Forelimb muscle (tissue), 1 donor: ENCODE measurements at places on chromosomes 7 and 10.

DNA sequence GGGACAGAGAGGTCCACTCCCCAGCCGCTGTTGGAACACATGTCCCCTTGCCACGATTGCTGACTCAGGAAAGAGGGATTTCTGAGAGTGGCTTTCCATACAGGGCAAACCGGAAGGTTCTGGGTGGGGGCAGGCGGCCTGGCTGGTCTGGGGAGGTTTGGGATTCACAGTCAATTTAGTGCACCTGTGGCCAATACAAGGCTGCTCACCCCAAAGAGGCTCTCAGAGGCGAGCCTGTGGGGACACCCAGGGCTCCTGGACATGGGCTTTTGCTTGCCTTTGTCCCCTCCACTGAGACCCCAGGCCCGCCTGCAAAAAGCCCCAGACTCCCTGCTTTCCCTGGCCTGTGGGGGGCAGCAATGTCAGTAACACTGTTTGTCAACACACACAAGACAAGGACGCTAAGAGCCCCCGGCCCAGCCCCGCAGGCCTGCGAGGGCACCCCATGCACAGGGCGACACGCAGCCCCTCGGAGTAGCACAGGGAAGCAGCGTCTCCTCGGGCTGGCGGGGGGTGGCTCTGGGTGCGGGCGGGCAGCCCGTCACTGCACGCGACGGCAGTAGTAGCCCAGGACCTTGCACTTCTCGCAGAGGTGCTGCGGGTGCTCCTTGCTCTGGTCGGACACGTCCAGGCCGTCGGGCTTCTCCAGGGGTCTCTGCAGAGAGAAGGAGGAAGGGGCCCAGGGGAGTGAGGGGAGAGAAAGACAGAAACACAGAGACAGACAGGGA, 38.7 kb downstream of the PPIF start:
- DNase-seq, result no peak

GRCh38 chr10:127207081-127207480, 10.7 kb upstream of the INSYN2A start:
- no peak for DNase-seq

GRCh38 chr10:90635111-90635765, 222.6 kb downstream of the HTR7 start:
- DNase-seq, result no peak

DNA sequence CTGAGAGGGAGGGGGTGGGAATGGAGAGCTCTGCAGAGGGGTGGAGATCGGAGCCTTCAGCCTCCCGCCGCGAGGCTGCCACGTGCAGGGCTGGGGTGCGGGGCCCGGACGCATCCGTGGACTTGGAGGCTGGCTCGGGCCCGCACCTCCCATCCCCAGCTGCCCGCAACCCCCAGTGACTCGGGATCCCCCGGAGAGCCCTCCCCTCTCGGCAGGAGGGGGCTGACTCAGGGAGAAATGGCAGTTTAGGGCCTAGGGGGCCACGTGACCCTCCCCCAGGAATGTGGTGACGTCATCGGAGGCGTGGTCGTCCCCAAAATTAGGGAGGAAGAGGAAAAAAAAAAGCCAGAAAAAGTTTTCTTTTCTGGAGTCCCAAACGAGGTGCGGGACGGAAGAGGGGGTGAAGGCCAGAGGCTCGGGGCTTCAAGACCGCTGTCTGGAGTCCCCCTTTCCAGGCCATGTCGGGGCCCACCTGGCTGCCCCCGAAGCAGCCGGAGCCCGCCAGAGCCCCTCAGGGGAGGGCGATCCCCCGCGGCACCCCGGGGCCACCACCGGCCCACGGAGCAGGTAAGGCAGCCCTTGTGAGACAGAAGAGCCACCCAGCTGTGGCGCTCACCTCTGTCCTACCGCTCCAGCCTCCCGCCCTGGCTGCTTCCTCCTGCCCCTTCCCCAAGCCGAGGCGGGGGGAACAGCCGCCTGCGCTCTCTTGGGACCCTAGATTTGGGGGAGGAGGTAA, at the start of gene TRIP6:
Gene TRIP6, plus strand, starts transcription at position 348 of the 736 bp plus-strand sequence. Its CDS starts 111 bp downstream, at position 459.
- no peak for DNase-seq

- no peak for DNase-seq
Measured at GRCh38 chr7:30842542-30843451, 68.9 kb upstream of the AQP1 start.

- DNase-seq, result no peak
Measured at GRCh38 chr10:127776816-127777215, 39.8 kb downstream of the FOXI2 start.

DNA sequence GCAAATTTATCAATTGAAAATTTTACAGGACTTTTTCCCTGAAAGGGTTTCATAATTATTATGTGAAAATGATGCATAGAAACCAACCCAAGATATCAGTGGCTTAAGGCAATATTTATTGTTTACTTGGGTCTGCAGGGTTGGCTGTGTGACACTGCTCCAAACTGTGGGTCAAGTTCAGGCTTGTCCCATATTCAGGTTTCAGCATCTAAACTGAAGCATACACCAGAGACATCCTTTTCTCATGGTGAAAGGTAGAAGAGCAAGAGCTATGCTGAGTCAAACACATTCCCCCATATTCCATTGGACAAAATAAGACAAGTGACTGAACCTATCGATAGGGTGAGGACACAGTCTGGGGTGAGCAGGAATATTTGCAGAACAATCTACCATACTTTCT, 110.9 kb downstream of the MAPK8 start:
- no peak for DNase-seq

DNA sequence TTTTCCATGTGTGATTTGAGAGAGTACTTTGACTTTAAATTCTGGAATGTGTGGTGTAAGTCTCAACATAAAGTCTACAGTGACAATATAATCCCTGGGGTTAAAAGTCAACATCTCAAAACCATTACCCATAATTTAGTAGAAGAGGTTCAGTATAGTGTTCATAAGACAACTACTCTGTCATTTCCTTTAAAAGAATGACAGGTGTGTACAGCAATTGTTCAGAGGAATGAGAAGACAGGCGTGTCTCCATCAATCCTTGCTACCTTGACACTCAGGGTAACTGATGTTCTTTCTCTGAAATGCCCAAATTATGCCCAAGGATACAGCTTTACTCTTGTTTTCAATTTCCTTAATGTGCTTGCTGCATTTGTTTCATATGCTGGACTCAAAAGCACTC, 256.4 kb downstream of the DYNC1I1 start:
- no peak for DNase-seq

DNA sequence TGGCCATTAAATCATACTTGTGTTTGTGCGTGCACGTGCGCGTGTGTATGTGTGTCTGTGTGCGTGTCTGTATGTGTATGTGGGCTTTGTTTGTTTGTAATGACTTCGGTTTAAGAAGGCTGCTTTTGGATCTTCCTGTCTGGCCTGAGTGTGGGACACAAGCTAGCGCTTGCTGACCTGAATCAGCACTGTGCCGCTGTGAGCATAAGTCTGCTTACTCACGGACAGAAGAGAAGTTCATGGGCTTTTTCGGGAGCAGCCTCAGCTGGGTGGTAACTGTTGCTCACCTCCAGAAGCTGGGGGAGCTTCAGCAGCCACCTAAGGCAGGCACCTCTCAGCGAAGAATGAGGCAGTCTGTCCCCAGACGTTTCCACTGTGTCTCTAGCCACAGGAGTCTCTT, 56.1 kb upstream of the TRUB1 start:
- no peak for DNase-seq

- DNase-seq, result no peak
Measured at GRCh38 chr10:11379771-11380170, 231.7 kb downstream of the USP6NL start.

DNA sequence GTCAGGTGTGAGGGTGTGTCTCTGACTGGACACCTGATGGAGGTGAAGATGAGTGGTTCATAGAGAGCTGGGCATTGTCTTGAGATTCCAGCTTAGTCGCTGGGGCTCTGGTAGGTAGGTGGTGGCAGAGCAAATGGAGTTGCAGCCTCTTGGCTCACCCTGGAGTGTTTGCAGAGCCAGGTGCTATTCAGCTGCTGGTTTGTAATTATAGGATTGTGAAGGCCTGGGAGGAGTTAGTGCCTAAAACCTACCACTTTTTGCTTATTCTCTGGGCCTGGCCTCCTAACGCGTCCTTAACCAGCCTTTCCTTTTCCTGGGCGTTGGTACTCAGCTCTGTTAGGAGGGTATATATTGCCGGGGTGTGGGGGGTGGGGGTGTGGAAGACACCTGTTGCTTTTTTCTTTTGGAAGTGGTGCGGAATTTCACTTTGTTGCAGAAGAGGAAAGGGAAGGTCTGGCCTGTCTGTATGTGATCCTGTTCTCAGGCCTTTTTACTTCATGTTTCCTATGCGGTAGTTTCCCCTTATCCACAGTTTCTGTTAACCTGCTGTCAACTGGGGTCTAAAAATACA, 3.2 kb downstream of the PPRC1 start:
- no peak for DNase-seq

- DNase-seq, result no peak
Measured at GRCh38 chr7:100013328-100013676, 2.1 kb upstream of the ZKSCAN1 start.

DNA sequence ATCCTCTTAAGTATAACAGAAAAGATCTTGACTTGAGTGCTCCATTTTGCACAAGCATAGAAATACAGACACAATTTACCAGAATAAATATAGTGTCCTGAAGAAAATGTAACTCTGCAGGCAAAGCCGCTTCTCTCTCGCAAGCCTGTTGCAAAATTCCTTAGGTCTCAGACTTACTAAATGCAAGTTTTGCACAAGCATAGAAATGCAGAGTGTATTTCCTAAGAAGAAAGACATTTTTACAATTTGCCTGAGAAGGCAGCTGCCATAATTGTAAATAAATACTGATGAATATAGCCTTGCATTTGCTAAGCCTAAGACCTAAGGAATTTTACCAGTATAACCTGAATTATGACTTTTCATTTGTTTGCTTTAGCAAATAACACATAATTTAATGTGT, 67.1 kb downstream of the AGMO start:
- DNase-seq, result no peak

GRCh38 chr10:44467090-44467489, 82.2 kb upstream of the CXCL12 start:
- no peak for DNase-seq

DNA sequence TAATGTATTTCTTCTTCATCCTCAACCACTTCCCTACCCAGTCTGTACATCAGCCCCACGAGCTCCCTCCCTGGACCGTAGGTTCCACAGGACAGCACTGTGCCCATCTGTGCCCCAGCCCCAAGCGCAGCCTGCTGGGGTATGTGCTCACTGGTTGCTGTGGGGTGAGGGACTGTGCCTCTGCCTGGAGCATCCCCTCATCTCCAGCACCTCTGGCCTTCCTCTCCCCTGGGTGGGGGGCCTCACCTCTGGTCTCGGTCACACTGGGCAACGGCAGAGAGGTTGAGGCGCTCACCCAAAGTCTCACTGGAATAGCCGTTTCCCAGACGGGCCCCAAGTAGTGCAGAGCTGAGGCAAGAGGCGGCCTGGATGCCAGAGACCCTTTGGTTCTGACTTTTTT, 1.5 kb upstream of the PRKAR1B start:
- no peak for DNase-seq

DNA sequence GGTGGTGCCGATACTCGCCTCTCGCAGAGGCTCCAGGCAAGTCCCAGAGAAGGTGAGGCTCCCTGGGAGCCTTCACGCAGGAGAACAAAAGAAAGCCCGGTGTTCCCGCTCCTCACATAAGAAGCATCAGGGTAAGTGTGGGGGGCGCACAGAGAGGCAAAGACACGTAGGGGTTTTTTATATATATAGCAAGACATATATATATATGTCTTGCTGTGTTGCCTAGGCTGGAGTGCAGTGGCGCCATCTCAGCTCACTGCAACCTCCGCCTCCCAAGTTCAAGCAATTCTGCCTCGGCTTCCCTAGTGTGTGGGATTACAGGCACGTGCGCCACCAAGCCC, 61.3 kb downstream of the PDIA4 start:
- no peak for DNase-seq

GRCh38 chr7:157291404-157292080, 45.3 kb upstream of the DNAJB6 start:
- no peak for DNase-seq

DNA sequence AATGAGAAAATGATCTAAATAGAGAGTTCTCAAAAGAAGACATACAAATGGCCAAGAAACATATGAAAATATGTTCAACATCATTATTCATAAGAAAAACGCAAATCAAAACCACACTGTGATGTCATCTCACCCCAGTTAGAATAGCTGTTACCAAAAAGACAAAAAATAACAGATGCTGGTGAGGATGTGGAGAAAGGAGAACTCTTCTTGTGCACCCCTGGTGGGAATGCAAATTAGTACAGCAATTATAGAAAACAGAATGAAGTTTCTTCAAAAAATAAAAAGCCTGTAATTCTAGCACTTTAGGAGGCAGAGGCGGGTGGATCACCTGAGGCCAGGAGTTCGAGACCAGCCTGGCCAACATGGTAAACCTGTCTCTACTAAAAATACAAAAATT, 199.3 kb downstream of the PARD3 start:
- no peak for DNase-seq

DNA sequence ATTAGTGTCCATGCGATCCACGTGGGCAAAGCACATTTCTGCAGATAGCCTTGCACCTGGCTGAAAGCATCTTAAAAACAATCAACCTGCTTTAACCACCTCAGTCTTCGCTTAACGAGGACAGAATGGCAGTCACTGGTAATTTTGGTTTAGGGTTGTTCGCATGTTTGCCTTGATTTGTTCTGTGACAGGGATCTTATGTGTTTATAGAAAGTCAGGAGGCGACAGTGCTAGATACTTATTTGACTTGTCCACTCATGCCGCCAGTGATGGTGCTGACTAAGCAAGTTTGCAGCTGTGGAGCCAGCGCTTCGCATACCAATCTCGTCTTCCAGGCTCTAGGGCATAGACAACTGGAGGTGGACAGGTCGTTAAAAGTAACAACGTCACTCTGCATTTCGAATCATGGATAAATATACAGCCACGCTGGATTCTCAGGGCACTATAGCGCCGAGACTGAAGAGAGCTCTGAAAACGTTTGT, 1.2 kb upstream of the TMEM243 start:
- DNase-seq, result no peak

DNA sequence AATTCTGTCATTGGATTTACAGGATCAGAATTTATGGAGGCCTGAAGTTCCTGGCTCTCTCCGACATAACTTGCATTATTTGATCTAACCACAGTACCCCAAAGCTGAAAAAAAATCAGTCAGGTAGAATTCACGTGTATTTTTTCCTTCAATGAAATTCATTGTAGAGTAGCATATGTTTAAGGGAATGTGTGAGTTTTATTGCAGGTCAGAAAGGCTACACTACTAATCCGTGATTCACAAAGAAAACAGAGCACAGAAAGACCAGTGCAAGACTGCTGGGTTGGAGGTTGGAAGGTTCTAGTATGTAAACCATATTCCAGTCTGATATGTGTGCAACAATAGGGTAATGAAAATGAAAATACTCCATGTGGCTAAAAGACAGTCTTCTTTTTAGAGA, 247.0 kb upstream of the FERD3L start:
- DNase-seq, result no peak

GRCh38 chr10:112308125-112308502, 24.9 kb downstream of the TECTB start:
- no peak for DNase-seq

DNA sequence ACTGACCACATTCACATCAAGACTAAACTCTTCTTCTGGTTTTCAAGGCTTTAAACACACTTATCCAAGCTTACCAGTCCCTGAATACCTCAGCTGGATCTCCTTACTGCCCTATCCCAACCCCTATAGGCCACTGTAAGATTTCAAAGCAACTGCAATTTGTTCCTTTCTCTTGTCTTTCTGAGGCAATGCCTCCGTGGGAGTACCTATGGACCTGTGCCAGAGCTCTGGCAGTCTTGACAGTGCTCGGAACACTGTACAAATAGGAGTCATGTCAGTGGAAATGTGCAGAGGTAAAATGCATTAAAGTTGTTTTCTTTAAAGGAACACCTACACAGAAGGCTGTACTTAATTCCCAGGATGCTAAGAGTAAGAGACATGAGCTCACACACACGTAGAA, 124.7 kb downstream of the CNOT4 start:
- no peak for DNase-seq
